NCI-H446 treated with DMSO at 0.1 percent for 48 hours (cell line): ENCODE measurements at places on chromosomes 5 and 9.

- DNase-seq: no peak
Observed at GRCh38 chr5:2901096-2901495, 149.6 kb upstream of the IRX2 start.

DNA sequence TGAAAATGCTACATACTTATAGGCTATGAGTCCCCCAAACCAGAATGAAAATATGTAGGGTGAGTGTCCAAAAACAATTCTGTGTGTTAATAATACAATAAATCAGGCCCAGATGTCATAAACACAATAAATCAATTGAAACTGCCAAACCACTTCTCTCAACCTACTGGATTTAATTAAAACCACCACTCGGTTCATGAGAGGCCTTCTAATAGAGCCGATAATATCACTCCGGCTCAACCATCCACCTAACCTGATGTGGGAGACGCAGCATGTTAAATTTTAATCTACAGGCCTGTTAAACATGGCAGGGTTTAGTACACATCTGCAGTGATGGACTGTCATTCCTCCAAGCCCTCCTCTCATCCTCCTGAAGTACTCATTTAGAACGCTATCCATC is 734.5 kb upstream of the ZNF608 start:
- peak; percentile 3 for DNase-seq

DNA sequence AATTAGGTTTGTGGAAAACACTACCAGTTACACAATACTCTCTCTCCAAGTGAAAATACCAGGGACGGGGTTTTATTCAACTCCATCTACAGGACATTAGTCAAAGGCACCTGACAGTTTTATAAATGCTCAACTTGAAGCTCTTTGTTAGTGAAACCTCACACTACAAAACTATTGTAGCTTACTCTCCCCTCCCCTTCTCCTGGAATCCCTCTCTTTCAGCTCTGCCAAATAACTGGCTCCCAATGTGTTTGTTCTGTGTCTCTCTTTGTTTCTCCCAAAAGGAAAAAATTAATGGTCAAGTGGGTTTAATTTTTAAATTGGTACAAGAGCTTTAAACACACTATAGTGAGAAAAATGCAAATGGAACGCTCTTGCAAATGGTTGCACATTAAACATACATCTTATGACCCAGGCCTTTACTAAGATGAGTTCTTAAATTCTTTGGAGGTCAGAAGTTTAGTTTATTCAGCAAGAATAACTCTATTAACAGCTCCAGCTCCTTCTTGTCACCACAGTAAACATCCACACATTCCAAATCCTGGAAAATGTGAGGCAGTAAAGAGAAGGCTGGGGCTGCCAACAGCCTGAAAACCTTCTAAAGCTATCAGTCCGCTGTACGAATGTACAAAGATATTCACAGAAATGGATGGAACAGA is 48.4 kb downstream of the ZNF608 start:
- DNase-seq: no peak

GRCh38 chr5:176180781-176181180 is 57.4 kb upstream of the SIMC1 start:
- no peak for DNase-seq
